ENCODE measurements at places on chromosomes 13 and 19.

- no peak for DNase-seq
Observed at GRCh38 chr13:88704600-88705275, 1033.6 kb downstream of the SLITRK5 start.

DNA sequence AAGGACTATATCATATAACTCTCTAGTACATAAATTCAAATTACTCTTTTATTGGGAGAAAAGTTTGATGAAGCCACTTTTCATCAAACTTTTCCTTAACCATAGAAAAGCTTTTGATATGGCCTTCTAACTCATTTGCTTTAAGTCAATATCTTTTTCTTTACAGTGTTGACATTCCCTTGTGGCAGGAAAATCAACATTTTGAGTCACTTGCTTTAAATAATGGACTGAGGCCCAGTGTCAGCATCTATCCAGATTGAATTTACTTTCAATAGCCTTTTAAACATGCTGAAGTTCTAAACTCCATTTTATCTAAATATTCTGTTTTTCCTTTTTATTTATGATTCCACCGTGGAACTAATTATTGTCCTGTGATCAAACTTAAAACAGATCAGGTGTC is 62.7 kb downstream of the PCDH9 start:
- DNase-seq = no peak

DNA sequence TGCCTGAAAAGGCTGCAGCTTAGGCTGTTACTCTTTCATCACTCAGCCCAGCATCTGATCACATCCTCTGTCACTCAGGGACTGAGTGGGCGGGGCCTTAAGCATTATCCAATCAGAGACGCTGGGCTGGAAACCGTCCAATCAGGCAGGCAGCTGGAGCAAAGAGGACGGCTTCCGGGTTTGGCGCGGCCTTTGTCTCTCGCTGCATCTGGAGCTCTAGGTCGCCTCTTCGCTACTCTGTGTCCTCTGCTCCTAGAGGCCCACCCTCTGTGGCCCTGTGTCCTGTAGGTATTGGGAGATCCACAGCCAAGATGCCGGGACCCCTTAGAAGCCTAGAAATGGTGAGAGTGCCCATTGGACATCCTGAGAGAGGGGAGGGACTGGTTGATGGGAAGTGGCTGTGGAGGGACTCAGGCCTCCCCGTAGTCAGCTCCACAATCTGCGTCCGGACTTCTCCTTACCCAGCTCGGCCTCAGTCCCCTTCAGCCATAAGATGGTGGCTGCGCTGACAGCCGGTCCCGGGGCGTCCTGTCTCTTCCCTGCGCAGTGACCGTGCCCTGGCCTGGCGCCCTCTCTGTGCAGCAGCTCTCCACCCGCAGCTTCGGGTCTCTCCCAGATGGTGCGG is at the start of gene ZNF486:
ZNF486 (plus strand) TSS at position 195 of the 625 bp plus-strand sequence; CDS start at position 312, 117 bp downstream.
- peak; percentile 84 for DNase-seq

DNA sequence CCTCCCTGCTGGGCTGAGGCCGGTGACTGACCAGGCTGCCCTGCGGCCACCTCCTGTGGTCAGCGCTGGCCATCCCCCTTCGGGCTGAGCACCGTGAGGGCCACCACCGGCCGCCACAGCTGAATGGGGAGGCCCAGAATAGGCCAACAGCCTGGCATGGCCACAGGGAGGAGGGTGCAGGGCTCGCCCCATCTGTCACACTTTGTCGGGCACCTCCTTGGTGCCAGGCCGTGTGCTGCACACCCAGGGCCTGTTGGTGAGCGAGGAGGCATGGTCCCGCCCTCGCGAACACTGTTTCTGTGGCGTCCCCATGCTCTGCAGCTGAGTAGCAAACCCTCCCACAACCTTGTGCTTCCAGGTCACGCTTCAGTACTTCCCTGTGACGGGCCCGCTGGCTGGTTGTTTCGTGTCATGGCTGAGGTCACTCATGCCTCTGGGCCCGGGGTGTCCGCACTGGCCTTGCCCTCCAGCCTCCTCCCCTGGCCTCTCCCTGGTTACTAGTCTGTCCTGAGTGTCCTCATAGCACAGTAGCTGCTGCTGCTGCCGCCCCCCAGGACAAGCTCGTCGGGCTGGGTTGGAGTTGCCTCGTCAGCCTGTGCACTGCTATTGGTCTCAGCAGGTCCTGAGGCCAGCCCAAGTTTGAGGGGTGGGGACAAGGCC is 15.2 kb downstream of the EPN1 start:
- no peak for DNase-seq

DNA sequence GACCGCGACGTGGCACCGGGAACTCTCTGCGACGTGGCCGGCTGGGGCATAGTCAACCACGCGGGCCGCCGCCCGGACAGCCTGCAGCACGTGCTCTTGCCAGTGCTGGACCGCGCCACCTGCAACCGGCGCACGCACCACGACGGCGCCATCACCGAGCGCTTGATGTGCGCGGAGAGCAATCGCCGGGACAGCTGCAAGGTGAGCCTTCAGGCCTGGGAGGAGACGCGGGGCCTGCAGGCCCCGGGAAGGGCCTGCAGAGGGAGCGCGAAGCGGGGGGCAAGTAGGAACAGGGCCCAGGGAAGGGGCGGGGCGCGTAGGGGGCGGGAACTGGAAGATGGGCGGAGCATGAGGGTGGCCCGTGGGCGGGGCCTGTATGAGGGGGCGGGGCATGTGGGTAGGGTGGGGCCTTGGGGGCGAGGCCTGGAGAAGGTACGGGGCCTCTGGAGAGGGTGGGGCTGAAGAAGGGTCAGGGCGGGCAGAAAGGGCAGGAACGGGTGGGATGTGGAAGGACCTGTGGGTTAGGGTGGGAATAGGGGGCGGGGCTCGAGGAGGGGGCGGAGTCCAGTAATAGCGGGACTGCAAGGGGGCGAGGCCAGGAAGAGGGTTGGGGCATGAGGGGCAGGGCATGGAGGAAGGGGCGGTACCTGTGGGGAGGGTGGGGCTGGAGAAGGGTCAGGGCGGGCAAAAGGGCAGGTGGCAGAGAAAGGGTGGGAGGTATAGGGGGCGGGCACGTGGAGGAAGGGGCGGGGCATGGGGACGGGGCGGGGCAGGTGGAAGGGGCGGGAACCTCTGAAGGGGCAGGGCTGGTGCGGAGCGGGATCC is 2.5 kb downstream of the CFD start:
- peak; percentile 54 for DNase-seq

DNA sequence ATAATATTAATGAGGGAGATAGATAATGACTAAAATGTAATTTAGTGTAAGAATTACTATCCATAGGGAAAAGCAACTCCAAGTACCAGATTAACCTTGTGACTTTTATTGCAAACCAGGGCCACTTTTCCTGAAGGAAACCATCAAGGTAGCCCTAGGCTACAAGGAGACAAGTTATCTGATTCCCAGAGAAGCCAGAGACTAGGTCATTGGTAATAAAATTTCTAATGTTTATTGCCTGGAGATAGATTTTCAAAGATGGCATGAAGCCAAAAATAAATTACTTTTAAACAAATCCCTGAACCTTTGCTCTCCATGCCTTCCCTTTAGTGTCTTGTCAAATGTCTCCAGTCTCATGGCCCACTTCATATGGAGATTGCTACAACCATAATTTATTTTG is 610.1 kb upstream of the SLC10A2 start:
- no peak for DNase-seq

GRCh38 chr19:14031719-14032480 is at the start of gene IL27RA:
TSS of gene IL27RA (plus strand) at chr19:14031762. CDS start at chr19:14031873, 111 bp downstream.
- peak; percentile 72 for DNase-seq

- DNase-seq = no peak
Observed at GRCh38 chr13:42078128-42078808, 29.8 kb downstream of the DGKH start.

DNA sequence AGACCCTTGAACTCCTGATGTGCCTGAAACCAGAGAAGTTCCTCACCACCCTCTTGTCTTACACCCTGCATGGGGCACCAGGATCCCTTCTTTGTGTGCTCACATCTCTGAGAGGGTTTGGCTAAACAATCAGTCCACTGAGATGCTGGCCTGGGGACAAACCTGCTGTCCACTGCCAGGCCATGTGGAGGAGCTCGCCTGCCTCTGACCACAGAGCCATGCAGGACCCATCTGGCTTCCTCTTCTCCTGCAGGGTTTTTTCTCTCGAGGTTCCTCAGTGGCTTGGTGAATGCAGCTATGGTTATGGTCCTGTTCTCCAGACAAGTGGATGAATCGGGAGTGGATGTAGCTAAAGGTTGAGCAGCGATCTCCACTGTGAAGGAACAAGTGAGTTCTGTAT is 49.1 kb upstream of the MEDAG start:
- DNase-seq = no peak

DNA sequence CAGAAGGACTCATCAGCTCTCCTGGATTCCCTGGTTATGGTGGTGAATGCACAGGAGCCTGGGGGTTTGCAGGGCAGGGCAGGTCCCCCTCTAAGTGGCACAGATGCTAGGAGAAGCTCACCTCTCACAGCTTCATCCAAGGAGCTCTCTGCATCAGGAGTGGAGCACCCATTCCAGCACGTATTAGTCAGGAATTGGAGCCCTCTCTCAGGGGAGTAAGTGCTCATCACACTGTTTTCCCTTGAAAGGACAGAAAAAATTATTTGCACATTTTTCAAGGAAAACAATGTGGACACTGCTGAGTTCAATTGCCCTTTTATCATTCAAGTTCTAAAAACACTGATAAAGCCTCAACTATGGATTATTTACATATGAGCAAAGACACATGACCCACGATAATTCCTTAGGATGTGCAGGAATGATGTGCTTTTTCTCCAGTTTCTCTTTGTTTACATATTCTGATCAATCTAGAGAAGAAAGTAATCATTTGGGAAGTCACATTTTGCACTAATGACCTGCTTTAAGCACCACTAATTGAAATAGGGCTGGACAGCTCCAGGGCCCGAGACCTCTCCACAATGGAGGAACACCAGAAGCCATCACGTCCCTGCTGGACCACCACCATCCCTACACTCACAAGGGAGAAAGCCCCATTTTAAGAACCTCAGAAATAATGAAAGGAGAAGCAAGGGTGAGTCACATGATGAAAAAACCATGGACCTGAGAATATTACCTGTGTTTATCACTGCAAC is 40.6 kb downstream of the SOHLH2 start:
- DNase-seq = no peak

- DNase-seq = no peak
Observed at GRCh38 chr13:78036841-78037240, 118.2 kb upstream of the EDNRB start.

DNA sequence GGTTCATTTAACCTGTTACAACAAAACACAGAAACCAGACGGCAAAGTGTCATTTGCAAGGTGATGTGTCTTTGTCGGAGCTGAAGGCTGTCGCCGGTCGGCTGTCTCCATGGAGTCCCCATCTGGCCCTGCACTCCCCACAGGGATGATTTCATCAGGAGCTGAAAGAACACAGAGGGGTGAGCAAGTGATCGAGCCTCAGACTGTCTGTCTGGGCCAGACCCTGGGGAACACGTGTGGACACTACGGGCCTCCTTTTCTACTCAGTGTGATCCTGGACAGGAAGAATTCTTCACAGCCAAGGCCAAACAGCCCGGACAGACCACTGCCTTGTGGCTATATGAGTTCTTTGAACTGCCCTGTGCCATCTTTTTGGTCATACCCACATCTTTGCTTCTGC is 85.1 kb downstream of the RNASEH2B start:
- no peak for DNase-seq

DNA sequence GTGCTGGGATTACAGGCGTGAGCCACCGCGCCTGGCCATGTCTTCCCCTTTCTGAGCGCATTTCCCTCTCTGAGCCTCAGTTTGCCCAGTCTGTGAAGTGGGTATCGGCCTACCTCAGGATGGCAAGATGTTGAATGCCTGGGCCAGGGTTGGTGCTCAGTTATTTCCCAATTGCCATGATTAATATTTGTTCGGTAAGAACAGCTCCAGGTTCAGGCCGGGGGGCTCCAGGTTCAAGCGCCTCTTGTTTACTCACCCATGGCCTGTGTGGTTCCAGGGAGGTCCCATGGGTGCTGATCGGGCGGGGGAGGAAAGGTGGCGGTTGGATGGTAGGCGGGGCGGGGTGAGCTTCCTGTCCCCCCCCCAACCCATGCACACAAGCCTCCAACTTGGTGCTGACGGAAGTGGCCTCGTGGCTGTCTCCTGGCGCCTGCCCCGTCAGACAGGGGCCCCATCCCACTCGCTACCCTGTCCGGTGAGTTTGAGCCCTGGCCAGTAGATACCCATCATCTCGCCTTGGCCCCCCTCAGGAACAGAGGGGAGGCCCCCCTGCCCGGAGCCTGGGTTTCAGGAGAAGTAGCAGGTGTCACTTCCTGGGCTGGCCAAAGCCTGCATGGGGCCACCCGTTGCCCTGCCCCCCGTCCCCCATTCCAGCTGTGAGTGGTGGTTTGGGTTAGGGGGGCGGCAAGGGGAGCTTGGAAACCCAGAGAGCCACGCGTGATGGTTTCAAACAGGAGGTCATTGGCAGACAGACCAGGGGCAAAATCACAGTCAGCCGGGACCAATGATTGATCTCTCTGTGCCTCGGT is at the start of gene FCHO1:
FCHO1 (plus strand) TSS at position 375 of the 809 bp plus-strand sequence. CDS start 3,688 bp downstream, outside the sequence.
- DNase-seq = peak; percentile 74

DNA sequence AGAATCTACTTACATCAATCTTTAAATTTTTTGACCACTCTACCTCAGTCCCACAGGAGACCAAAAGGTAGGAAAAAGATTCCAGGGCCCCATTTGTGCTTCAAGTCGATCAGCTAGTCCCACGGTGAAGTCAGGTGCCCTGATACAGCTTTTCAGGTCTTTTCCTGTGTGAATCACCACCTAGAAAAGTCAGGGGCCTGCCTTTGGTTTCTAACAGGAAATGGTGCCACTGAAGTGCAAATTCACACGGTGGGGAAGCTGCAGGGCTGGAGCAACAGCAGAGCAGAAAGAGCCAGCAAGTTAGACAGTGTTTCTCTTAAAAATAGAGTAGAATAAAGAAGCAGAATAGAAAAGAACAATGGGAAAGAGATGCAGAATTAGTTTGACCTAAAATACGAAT is 107.5 kb downstream of the KLF12 start:
- peak; percentile 35 for DNase-seq

DNA sequence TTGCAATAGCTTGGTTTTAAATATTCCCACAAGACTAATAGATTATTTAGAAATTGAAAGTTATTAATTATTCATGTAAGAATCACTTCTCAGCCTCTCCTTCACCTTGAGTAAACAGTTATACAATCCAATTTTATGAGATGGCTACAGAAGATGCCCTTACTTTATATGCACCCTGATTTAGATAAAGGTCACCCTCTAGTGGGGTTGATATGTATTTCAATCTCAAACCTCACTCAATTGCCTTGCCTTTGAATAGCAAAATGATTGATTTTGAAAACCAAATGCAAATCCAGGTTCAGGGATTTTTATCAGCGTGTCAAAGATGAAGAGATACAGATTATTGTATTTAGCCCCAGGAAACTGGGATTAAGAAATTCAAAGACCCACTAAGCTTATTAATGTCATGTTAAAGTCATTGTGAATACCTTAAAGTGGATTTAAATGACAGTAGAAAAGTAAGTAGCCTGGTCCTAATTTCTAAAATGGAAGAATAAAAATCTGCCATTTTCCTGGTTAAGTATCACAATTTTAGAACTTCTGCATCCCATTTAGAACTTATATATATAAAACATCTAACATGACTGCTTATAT is 305.1 kb downstream of the ITGBL1 start:
- DNase-seq = no peak

- no peak for DNase-seq
Observed at GRCh38 chr19:55340784-55341147, 1.1 kb downstream of the KMT5C start.

GRCh38 chr19:4064496-4065260 is 2.0 kb downstream of the ZBTB7A start:
- DNase-seq = no peak

All from activated T-helper 1 cell treated with anti-CD3 and anti-CD28 coated beads, Interleukin-2, amount 50 U/mL, for 16 hours (primary cell).